ENCODE measurements at places on chromosomes 1 and 21.
A peak's percentile ranks its signal among the peaks of the same experiment; 100 is the strongest.

DNA sequence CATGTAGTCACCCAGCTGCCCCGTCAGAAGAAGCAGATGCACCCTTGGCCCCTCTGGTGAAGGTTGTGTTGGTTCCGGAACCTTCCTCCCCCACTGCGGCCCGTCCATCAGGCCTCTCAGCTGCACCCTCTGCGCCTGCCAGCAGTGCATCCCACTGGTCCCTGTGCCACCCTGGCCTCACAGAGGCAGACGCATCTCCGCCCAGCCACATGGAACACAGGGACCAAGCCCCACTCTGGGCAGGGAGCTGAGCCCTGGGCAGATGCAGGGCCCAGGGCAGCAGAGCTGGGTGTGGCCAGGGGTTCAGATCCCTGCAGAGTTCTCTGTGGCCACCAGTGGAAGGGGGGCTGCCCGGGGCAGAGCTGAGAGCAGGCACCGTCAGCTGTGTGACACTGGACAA lies 50.6 kb downstream of the SLC19A1 start:
- no peak for DNase-seq

DNA sequence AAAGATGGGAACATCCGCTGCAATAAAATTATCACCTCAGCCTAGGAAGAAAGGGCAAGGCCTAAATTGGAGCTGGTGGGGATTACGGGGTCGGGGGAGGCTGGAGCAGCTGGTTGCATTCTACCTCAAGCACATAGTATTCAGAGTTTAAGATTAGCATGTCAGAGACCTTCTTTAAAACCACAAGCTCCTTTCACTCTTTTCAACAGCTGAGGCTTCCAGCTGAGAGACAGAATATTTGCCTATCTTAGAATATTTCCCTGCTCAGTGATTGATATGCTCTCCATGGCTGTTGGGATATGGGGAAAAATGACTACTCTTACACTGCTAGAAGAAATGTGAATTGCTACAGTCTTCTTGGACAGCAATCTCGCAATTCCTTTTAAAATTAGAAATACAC lies 248.6 kb downstream of the TBX15 start:
- DNase-seq, result no peak

DNA sequence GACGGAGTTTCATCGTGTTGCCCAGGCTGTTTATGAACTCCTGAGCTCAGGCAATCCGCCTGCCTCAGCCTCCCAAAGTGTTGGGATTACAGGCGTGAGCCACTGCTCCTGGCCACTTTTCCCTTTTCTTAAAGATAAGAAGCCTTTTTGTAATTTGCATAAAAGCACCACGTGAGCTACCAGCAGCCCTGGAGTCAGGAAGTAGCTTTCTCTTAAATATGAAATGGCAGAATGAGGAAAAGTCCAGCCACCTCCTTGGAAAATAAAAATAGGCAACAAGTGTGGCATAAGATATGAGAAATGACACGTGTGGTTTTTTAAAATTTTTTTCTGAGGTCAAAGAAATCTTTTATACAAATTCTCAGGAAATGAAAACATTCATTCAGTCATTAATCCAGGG lies 259.7 kb downstream of the DYRK1A start:
- no peak for DNase-seq

DNA sequence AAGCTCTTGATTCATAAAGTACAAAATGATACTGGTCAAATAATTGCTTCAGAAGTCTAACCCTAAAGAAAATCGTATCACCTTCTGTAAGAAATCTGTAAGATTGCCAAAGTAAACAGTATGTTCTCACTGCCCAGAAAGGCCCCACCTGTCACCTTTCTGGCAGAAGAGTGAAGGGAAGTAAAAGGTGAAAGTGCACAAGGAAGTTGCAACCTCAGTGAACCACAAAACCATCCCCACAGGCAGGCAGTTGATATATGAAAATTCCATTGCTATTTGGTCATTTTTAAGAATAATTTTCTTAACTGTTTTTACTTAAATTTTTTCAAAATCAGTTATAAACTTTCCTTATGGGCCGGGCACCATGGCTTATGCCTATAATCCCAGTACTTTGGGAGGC lies 48.5 kb upstream of the FBXO28 start:
- no peak for DNase-seq

DNA sequence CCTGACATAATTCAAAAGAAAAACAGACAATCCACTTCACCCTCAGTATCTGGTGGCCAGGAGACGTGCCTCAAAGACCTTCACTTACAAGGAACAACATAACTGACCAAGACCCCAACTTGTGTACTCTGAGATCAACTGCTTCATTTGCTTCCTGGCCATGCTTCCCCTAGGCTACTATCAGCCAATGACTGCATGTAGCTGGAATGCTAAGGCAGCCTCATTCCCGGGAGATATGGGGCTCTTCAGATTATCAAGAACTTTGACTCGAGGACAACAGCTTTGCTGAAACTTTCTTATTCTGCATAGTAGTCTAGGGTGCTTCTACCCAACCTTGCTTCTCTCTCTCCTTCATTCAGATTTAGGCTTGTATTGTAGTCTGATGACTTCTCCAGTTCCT lies 11.7 kb upstream of the UCK2 start:
- DNase-seq, result no peak

GRCh38 chr1:20344738-20345137 lies 54.1 kb downstream of the VWA5B1 start:
- DNase-seq, result no peak

- DNase-seq, result no peak
Observed at GRCh38 chr1:185514311-185514710, 197.3 kb upstream of the IVNS1ABP start.

GRCh38 chr1:54653036-54653435 lies 11.4 kb downstream of the MROH7 start:
- no peak for DNase-seq

DNA sequence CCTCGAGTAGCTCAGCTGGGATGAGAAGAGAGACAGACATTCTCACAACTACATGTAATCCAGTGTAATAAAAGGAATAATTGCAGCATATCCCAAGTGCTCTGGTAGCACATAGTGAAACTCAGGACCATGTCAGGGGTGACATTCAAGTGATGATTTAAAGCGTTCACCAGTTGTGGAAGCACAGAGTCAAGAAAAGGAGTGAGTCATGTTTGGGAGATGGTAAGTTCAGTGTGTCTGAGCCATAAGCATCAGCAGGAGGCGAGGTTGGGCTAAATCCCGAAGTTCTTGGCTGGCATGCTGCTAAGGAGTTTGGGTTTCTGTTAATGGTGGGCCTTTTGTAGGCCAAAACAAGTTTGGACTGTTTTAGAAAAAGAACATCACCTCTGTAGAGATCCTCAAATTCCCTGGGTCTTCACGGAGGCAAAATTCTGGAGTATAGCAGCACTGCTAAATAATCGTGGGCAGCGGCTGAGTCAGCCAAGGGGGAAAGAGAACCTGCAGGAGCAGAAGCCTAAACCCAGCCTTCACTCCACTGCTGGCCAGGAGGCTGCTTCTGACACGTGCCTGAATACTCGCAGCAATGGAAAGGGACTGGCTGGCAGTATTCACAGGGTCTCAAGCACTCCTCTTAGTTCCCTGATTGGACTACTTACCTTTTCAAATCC lies 7.2 kb upstream of the NHLH1 start:
- DNase-seq, result no peak

GRCh38 chr1:65431111-65431705 lies 10.7 kb downstream of the LEPR start:
- DNase-seq, result peak; percentile 72

- no peak for DNase-seq
Observed at GRCh38 chr1:172818841-172819527, 160.1 kb downstream of the FASLG start.

- DNase-seq, result no peak
Observed at GRCh38 chr1:50985094-50985493, 15.0 kb downstream of the CDKN2C start.

DNA sequence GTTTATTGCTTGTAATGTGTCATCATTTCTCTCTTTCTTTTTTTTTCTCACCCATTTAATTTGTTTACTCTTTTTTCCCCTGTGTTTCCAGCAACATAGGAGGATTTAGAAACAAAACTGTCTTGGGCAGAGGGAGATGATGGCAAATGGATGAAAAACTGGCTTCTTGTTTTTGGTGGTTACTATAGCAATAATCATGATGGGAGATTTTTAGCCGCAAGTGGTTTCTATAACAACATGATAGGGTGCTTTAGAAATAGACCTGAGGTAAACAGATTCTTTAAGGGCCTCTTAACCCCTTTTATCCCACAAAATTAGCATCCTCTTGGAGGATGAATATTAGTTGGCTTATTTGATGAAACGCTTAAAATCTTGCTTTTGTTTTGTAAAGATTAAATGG lies 51.6 kb downstream of the CRB1 start:
- no peak for DNase-seq

GRCh38 chr1:14962407-14962806 lies 191.1 kb upstream of the TMEM51 start:
- no peak for DNase-seq

DNA sequence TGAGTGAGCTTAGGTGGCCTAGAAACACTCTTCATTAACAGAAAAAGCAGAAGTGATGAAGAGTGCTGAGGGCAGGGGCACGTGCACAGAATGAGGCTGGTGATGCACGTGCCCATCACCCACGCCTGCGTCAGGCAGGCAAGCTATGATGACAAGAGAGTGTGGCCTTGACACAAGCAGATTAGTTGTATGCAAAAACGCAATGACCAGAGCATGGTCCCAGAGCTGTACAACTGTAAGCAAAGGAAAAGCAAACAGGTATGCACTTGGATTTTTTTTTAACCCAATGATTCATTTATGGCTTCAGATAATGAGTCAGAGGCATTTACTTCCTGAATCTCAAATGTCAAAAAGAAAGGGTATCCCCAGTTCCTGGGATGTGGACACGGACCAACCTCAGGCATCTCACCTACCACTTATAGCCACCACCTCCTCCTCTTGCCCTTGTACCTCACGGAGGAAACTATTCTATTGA lies 9.1 kb upstream of the TMEM61 start:
- no peak for DNase-seq

- peak; percentile 70 for DNase-seq
Observed at GRCh38 chr1:193183019-193183627, 3.3 kb downstream of the B3GALT2 start.

- DNase-seq, result no peak
Observed at GRCh38 chr1:64496606-64497005, 26.7 kb downstream of the CACHD1 start.

- DNase-seq, result no peak
Observed at GRCh38 chr1:158272681-158273080, 17.0 kb upstream of the CD1C start.

DNA sequence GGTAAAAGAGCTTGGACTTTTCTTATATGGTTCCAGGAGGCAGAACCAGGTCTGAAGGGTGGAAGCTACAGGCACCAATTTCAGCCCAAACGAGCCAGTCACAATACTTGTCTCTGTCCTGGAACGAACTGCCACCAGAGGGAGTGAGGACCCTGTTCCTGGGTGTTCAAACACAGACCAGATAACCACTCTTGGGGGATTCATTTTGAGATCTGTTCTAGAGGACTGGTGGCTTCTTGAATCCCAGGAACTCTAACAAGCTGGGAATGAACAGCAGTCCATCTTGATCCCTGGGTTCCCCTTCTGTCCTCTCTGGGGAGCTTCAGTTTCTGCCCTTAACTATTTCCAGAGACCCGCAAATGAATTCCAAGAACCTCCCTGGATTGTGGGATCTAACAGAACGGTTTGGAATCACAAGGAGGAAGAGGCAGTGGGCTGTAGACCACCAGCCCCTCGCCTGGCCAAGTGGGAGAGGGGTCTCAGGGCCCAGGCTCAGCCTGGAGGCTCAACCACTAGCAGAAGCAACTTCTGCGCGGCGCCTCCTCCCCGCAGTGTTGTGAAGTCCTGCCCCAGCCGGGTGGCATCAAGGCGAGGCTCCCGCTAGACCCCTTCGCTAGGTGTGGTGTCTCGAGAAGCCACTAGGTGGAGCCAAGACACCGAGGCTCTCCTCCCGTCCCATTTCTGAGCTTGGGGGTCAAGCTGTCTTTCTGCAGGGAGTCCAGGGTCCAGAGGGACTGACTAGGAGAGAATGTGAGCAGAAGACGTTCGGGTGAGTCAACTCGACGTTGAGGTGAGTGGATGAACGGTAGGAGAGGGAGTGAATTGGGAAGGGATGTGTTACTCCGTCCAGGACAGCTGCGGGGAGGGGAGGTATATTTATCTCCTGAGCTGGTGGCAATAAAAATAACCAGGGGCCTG lies 12.1 kb upstream of the NES start:
- peak; percentile 66 for DNase-seq

DNA sequence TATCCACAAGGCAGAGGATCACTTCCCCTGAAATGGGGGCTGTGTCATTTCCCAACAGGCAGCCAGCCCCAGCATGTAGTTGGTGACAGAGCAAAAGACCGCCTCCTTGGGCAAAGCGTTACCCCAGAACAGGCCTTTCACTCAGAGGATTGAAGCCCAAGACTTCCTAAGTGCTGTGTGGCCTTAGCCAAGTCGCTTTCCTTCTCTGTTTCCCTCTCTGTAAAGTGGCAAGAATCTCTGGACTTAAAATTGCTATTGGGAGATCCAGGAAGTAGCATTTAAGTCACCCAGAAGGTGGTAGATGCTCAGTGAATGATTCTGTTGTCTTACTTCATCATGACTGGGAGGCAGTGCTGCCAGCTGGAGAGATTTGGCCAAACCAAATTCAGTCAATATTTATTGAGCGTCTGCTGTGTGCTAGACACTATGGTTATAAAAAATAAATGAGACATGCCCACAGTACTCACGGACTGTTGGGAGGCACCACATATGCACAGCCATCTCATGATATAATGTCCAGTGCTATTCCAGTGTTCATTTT lies 35.3 kb downstream of the NIPAL3 start:
- DNase-seq, result no peak

- no peak for DNase-seq
Observed at GRCh38 chr1:202561726-202562443, 148.4 kb downstream of the SYT2 start.

DNA sequence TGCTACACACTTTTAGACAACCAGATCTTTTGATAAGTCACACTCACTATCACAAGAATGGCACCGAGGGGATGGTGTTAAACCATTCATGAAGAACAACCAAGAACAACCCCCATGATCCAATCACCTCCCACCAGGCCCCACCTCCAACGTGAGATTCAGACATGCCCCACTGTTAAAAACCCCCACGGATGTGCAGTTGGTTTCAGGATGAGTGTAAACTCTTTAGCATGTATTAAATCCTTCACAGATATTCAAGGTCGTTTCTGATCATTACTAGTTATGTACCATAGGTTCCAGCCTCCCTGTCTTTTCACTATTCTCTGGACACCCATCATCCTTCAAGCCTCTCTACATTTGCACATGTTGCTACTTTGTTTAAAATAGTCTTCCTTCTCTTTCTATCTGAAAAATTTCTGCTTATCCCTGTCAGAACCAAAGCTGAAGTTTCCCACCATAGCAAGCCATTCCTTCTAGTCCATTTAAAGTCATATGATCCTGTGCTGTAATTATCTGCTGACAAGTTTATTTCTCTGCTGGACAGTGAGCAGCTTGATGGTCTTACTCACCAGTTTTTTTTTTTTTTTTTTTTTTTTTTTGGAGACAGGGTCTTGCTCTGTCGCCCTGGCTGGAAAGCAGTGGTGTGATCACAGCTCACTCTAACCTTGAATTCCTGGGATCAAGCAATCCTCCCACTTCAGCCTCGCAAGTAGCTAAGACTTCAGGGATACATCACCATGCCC lies 36.8 kb downstream of the MAP10 start:
- no peak for DNase-seq

Measured in hematopoietic multipotent progenitor cell treated with erythropoietin and hydrocortisone succinate and interleukin-3 and kit ligand, for 17 days (in vitro differentiated cells).